ENCODE measurements at places on chromosomes 6 and 20. TPM values are rescaled to one million over a fixed set of nuclear protein-coding genes. Genes with fewer than 3 reads are reported as not detected.

DNA sequence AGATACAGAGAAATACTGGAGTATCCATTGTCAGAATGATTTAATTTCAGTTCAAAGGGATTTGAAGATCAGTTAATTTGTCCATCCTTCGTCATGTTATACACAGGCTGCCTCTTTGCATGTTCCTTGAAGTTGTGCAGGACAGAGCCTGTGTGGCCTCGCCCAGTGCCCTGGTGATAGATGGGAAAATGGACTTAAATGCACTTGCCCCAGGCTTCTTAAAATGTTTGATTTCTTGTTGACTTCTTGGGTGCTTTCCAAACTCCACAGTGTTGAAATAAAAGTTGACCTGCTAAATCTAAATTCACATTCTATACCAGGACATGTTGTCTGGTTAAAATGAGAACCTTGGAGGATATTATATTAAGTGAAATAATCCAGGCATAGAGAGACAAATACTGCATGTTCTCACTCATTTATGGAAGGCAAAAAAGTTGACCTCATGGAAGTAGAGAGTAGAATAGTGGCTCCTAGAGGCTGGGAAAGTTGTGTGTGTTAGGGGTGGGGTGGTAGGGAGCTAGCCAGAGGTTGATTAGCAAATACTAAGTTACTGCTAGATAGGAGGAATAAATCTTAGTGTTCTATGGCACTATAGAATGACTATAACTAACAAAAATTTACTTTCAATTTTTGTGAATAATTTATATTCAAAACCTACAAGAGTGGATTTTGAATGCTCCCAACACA lies 25.3 kb downstream of the MARCKS start:
- no peak for DNase-seq

DNA sequence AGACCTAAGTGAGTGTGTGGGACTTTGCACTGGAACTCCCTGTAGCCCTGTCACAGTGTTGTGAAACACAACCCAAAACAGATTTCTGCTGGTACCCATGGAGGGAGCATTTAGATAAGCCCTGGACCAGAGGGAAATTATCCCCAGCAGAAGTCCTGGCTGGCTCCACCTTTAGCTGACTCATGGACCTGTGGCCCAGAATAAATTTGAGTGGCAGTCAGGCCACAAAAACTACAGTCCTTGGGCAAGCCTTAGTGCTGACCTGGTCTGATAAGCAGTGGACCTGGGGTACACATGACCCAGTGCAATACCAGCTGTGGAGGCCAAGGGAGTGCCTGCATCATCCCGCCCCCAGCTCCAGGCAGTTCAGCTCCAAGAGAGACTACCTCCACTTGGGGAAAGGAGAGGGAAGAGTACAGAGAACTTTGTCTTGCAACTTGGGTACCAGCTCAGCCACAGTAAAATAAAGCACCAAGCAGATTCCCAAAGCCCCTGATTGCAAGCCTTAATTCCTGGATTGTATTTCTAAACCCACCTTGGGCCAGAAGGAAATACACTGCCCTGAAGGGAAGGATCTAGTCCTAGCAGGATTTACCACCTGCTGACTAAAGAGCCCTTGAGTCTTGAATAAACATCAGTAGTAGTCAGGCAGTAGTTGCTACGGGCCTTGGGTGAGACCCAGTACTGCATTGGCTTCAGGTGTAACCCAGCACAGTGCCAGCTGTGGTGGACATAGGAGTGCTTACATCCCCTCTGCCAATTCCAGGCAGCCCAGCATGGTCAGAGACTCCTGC lies 140.4 kb upstream of the COL21A1 start:
- no peak for DNase-seq

DNA sequence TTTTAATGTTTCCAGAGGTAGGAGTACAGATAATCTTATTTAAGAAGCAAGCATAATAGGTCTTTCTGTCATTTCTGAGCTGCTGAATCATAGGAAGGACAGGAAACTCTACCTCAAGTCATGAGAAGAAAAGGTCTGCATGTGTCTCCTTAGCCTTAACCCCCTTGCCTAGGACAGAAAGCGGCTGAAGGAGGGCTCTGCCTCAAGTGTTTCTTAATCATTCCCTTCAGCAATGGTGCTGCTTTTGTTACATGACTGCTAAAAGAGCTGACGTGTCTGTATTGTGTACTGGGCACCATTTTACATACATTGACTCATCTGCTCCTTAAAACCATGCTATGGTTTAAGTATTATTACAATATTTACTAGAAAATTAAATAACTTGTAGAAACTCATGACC lies 564.0 kb upstream of the AGPAT4 start:
- DNase-seq, result no peak

DNA sequence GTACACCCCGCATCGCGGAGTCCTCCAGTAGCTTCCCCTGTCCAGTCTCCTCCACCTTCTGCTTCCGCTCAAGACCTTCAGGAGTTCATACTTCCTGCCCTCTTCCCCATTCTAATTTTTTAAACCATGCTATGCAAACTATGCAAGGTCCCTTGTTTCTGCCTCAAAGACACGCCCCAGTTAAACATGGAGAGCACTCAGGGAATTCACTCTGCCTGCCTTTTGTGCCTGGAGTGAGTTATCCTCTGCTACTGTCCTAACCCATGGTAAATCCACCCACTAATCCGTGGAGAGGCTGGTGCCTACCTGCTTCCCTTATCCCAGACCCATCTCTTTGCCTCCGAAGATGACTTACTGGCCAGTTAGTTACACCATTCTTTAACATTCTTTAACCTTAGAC lies 473.7 kb upstream of the JARID2 start:
- no peak for DNase-seq

- no peak for DNase-seq
These were observed 32.4 kb upstream of the SMOC2 start for GRCh38 chr6:168408504-168409136.

DNA sequence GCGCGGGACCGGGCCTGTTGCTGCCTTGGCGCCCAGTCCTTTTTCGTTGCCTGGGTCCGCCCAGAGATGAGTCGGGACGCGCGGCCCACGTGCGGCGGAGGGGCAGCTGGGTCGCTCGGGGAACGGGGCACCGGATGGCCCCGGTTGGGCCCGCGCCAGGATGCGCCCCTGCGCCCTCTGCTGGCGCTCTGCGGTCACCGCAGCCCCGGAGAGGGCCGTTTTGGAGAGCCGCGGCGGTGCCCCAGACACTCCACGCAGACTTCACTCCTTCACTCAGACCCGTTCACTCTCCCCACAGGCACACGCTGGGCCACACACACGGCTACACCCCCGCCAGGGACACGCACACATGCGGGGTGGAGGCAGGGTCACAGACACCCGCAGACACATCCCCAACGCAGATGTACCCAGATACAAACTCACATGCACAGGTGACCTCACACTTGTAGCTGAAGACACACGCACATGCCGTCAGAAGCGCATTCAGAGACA lies 38.8 kb downstream of the SRC start:
- peak; percentile 86 for DNase-seq

DNA sequence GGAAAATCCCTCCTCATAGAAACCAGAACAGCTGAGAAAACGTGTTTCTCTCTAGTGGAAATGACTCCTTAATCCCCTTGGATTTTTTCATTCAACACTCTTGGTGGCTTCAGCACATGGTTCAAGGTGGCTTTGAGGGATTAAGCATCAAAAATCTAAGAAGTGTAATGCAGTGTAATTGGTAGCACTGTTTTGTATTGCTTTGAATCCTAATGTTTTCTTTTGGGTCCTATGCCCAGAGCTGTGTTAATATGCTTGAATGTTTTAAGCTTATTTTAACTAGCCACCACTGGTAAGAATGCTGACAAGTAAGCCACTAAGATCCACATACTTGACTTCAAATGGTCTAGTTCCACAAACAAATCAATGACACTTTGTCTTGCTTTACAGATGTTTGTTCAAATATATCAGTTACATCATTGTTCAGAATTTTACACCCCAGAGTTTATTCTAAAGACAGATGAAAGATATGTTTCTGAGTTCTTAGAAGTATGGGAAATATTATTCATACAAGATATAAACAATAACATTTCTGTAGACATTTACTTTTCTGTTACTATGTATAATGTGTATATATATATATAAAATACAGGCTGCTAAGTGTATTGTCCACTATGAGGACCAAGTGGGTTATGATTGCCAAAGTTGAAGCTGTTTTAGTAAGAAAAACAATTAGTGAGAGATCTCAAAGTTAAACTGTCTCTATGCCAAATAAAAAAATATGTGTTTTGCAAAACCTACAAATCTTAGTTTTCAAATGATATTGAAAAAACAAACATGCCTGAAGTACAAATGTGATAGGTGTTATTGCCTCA lies 220.8 kb downstream of the OGFRL1 start:
- DNase-seq, result no peak

DNA sequence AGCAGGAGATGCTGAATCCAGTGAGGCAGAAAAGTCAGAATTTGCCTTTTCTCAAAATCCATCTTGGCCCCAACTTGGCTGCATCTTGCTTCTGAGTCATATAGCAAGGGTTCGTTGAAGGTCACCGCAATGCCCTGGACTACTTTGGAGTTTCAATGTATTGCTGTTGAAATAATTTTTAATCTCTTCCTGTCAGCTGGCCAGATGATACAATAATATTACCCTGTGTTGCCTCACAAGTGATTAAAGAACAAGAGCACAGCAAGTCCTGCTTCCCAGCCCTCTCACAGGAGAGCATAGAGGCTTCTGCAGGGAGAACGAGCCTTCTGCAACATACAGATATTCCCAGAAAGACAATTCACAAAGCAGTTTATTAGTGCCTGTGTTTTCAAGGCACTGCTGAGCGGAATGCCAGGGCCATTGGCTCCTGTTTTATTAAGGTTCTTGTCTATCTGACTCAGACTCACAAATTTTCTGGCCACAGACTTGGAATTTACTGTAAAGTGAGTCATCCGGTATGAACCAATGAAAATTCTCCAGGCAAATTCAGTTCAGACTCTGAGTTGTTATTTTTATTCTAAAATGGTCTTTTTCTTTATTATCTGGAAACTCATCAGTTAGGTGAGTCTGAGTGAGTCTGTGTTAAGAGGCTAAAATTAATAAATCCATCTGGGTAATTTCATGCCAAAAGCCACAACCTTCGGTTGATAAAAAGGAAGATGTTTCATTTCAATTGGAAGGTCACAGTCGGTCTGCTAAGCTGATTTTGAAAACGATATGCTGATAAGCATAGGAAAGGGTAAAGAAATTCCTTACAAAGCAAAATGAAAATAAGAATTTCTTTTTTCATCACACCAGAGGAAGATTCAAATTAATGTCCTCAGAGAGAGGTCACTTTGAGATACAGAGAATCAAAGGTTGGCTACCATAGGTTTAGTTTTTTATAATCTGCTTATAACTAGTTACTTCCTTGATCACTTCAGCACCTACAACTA lies 289.4 kb upstream of the STXBP5 start:
- no peak for DNase-seq

- DNase-seq, result no peak
These were observed 298.4 kb downstream of the MAFB start for GRCh38 chr20:40390654-40391053.

- no peak for DNase-seq
These were observed 172.5 kb upstream of the JARID2 start for GRCh38 chr6:15073344-15073789.

DNA sequence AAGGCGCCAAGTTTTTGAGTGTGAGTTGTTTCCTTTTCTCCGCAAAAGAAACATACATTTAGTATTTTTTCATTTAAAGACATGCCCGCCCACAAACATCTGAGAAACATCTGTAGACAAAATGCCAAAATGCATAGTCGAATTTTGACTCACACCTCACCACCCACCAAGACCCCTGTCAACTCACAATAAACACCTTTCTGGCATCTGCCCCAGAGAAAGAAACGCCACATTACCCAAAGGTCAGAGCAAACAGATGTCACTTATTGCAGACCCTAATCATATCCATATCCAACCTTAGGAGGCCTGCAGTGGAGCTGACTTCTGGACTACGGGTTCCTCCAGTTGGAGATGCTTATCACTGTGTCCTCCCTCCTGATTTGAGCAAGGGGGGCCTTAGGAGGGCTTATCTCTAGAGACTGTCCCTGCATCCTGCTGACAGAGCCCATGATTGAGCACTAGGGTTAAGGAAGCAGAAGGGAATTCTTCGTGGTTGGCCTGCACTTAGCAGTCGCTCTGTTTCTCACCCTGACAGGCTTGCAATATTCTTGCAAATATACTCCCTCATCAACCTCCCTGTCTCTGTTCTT lies 90.5 kb upstream of the TBX18 start:
- no peak for DNase-seq

DNA sequence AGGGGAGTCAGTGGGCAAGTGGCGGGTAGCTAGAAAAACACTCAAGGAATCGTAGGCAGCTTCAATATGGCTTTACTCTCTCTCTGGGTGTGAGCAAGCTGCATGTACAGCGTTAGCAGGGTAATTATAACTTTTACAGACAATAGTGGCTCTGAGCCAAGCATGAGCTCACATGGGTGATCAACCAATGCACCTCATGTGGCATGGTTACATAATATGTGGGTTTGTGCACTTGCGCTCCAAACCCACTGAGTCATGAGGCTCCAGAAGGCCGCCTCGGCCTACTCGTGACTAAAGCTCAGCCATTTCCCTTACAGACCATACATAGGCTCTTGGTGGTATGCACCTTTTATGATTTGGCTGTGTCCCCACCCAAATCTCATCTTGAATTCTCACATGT lies 78.4 kb upstream of the FBXL4 start:
- no peak for DNase-seq

- DNase-seq, result no peak
These were observed 130.4 kb downstream of the PTPRK start for GRCh38 chr6:128389820-128390534.

- peak; percentile 86 for DNase-seq
These were observed 1.2 kb downstream of the B3GAT2 start for GRCh38 chr6:70955441-70956190.

- DNase-seq, result peak; percentile 65
These were observed 27.1 kb upstream of the SYNCRIP start for GRCh38 chr6:85669735-85670194.

- no peak for DNase-seq
These were observed 359.1 kb downstream of the QKI start for GRCh38 chr6:163773646-163774045.

- no peak for DNase-seq
These were observed 10.3 kb downstream of the DUSP15 start for GRCh38 chr20:31859998-31860380.

The HFE gene
- total RNA-seq, result 1.5 TPM

The SCUBE3 gene
- not detected for total RNA-seq

The TPD52L1 gene
- not detected for total RNA-seq

The ERGIC3 gene
- 164 TPM for total RNA-seq

The FOXF2 gene
- total RNA-seq, result not detected

The DZANK1 gene
- 2.2 TPM for total RNA-seq

All from natural killer cell treated with Interleukin-12 subunit alpha and Interleukin-12 subunit beta and Interleukin-15 and Interleukin-18, amount 100 ng/mL, for 72 hours (primary cell).